ENCODE measurements at places on chromosomes 5 and 9. TPM values are rescaled to one million over a fixed set of nuclear protein-coding genes. Genes with fewer than 3 reads are reported as not detected.

The SLC12A7 gene
- 29.9 TPM for total RNA-seq

The ODF2 gene
- 66.9 TPM for total RNA-seq

DNA sequence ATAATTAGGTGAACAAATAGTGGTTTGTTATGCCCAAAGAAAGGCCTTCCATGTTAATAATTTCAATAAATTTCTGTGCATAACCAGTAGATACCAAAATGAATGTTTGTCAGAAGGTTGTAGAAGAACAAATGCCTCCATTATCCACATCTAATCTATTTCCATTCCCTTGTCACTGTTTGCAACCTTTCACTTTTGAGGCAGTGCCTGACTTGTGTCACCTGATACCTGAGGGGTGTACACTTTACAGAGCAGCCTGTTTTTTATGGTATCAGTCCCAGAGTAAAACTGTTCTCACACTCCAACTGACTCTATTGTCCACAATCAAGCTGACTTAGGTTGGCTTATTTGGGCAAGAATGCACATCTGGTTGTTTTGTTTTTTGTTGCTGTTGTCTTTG lies 40.1 kb downstream of the FREM1 start:
- DNase-seq, result no peak

DNA sequence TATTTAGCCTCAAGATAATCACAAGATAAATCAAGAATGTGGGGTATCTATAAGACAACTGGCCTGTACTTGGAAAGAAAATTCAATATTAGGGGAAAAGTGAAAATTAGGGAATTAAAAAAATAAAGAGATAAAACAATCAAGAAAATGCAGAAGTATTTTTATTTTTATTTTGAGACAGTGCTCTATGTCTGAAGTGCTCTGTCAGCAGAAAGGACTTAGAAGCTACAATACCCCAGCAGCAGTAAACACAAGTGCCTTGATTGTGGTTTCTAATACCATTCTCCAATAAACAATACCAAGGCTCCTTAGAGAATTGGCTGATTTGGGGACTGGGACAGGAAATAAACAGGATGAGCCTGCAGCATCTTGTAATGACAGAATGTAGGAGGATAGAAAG lies 144.9 kb downstream of the RFK start:
- DNase-seq, result no peak

DNA sequence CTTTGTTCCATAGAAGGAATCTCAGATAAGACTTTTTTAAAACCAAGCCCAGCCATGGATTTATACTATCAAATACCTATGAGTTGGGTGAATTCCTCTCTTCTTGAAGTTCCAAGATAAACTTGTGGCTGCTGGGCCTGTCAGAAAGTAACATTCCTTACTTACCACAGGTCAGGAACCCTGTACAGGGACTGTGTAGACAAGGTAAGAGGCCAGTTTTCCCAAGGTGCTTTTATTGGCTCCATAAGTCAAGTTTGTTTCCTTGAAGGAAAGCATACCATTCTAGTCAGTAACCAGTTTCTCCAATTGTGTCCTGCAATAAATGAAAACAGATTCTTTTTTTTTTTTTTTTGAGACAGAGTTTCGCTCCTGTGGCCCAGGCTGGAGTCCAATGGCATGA lies 8.8 kb upstream of the CLTB start:
- DNase-seq, result no peak

- no peak for DNase-seq
Measured at GRCh38 chr5:149911031-149911430, 33.6 kb downstream of the PDE6A start.

The PITX1 gene
- total RNA-seq, result 0.07 TPM

DNA sequence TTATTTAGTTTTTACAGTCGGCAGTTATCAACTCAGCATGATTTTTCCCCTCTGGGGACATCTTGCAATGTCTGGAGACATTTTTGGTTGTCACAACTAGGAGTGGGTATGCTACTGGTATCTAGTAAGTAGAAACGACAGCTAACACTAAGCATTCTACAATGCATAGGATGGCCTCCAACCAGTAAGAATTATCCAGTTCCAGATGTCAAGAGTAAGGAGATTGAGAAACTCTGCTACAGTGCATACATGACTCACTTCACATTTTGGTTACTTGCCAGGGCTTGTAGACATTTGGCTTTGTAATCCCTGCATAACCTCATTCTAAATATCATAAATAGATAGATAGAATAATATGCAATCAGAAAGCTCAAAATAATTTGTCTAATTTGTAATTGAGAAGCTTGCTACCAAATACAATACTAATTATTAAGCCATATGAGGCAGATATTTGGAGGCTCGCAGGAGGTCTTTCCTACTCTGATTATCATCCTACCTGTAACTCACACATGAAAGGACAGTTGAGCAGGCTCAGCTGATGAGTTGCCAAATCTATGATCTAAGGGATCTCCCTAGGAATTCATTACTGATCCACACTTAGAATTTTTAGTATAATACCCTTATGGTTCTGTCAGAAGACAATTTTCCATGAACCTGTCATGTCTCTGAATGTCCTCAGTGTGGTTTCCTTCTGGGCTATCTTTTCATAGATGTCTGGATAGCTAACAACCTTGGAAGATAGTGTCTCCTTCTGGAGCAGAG lies 346.9 kb upstream of the TLE4 start:
- DNase-seq, result no peak

DNA sequence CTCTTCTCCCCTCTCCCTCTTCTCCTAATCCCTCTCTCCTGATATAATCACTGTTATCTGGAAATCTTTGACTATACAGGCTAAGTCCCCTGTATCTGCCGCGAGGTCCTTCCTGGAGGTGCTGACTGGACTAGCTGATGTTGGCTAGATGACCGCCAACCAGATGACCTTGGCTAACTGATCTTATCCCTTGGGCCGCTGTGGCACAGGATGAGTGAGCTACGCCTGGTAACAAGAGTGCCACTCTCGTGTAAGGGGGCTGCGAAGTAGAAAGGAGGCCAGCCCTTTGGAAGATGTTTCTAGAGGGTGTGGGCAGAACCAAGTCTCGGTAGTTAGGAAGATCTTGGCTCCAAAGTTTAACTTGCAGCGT lies 345 bp upstream of the PRRC1 start:
- no peak for DNase-seq

GRCh38 chr9:116337015-116337414 lies 183.4 kb downstream of the PAPPA start:
- DNase-seq, result no peak

The BHMT2 gene
- not detected for total RNA-seq

DNA sequence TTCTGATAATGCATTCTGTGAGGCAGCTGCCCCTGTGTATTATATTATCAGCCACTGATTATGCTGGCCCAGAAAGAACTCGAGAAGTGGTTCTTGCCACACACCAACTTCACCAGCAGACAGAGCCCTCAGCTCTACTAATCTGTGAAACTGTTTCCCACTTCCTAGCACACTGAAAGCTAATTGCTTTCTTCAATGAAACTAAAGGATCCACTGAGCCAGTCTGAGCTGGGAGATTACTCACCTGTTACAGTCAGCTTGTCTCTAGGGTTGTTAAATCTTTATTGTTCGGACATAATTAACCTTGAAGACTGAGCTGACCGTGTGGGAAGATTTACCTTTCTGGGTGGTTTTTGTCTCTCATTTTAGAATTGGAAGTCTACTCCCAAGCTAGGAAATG lies 263.2 kb downstream of the KCTD16 start:
- DNase-seq, result peak; percentile 15

DNA sequence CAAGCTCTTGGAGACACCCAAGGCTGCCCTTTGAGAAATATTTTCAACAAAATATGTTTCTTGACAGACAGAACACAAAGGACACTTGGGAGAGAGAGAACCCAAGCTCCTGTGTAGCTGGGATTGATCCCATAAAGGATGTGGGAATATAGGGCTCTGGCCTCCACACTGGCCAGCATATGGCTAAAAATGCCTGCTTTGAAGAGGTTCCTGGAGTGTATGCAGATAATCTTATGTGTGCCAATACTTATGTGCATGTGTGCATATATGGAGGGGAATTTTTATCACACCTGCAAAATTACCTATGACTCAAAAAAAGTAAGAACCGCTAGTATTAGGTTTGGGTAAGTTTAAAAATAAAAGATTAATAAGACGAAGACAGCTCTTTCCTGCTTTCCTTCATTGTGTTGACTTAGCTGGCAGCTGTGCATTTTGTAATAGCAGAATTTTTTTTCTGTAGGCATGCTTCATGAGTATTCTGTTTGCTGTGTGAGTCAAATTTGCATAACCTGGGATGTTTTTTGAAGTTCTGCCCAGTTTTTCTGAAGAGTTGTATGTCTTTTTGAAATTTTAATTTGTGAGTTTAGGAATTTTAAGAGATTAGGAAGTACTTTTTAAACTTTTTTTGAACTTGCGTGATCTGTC lies 42.6 kb downstream of the HACD4 start:
- DNase-seq, result no peak

The LRRC19 gene
- not detected for total RNA-seq

GRCh38 chr9:123620239-123620638 lies 264.2 kb downstream of the CRB2 start:
- no peak for DNase-seq

The SLC34A1 gene
- not detected for total RNA-seq

The LCN10 gene
- total RNA-seq, result not detected

The PPP3R2 gene
- total RNA-seq, result not detected

DNA sequence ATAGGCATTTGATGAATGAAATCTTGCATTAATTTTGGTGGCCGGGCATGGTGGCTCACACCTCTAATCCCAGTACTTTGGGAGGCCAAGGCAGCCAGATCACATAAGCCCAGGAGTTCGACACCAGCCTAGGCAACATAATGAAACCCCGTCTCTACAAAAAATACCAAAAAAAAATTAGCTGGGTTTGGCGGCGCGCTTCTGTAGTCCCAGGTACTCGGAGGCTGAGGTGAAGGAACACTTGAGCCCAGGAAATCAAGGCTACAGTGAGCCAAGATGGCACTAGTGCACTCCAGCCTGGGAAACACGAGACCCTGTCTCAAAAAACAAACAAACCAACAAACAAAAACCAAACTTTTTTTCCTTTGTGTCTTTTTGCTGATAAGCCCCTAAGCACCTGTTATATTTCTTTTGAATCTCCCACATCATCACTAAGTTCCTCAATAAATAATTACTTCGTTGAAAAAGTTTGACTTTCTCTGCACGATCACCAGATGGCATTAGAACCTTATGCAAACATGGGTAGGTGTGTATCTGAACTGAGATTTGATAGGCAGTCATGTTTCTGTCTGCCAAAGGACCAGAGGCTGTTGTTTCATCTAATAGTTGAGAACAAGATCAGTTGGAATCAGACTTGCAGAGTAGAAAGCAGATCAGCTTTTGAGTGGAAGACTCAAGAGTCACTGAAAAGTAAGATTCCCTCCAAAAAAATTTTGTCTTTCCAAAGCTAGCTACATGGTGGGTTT lies 5.5 kb upstream of the MATR3 start:
- peak; percentile 22 for DNase-seq

DNA sequence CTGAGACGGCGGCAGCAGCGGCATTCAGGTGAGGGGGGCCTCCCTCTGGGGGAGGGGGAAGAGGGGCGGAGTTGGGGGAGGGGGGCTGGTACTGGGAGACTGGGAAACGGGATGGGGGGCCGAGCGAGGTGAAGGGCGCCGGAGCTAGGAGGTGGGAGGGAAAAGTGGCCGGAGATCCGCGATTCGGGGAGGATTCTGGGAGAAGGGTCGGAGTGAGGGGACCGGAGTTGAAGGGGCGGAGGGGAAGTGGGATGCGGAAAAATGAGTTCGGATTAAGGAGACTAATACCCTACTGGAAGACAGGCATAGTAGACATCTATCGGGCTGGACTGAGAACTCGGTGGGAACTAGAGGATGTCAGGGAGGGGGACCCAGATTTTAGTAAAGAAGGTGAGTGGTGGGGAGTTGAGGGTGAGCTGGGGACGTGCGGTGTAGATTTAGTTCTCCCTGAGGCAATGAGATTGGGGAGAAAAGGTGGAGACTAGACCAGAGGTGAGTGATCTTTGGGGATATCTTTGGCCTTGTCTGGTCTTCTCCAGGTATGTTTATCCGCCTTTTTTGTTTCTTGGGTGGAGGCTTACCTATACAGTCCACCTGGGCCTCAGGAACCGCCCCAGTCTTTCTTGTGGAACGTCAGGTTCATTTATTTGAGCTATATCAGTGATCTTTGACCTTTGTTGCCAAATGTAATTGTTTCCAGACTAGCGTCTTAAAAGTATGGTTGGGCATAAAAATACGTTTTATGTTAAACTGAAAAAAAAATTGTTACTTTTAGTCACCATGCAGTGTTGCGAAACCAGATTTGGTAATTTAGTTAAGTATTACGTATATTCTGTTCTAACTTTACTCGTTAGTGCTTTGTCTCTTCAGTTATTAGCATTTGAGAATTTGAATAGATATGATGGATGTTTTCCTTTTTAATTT lies 632 bp downstream of the UBAP1 start:
- DNase-seq, result peak; percentile 76

- no peak for DNase-seq
Measured at GRCh38 chr5:11928909-11929308, 24.7 kb upstream of the CTNND2 start.

DNA sequence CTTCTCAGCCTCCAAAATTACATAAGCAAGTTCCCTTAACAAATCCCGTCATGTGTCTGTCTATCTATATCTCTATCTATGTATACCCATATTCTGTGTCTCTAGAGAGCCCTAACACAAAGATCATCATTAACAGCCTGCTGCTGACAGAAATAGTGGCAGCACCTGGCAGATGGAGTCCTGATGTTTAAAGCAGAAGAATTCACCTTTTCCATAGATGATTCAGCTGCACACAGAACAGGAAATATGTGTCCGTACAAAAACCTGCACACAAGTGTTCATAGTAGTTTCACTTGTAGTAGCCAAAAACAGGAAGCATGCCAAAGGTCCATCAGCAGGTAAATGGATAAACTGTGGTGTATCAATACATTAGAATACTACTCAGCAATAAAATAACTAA lies 45.0 kb upstream of the ACO1 start:
- DNase-seq, result no peak

The PIP5KL1 gene
- 1.7 TPM for total RNA-seq

DNA sequence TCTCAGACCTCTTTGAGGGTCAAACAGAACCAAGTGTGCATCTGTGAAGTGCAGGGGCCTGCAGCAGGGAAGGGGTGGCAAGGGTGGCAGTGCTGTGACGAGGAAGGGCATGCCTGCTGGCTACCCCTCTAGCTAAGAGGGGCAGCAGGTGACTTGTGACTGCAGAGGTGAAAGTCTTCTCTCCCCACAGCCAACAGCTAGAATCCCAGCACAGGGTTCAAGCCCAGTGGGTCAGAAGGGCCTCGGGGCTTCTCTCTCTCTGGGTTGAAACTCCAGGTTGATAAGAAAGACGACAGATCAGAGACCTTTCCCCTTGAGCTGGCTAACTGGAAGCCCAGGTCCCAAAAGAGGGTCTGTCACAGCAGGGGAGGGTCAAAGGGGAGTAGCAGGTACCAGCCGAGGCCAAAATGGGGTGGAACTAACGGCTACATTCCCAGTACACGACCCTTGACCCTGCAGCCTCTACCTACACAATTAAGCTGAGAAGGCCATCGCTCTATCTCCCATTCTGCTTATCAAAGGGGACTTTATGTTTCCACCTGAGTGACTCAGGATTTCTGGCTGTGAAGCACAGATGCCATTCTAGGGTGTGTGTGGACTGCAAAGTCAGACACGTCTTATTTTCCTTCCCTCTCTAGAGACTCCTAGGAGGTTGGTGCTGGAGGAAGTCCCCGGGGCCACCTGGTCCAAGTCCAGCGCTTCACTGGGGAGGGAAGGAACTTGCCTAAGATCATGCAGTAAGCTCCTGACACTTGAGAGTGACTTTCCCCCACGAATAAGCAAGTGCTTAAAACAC lies 14.6 kb downstream of the ANKS6 start:
- no peak for DNase-seq

Data from cardiac muscle cell (in vitro differentiated cells and primary cell).